Bone marrow (tissue), 2 donors: ENCODE measurements at places on chromosomes 3 and 15.

- DNase-seq, result no peak
These were observed 1.7 kb downstream of the FLNB start for GRCh38 chr3:58009749-58010535.

- no peak for DNase-seq
These were observed 17.9 kb upstream of the LRRK1 start for GRCh38 chr15:100901296-100901695.

GRCh38 chr3:112804021-112804420 is 42.6 kb downstream of the CD200R1L start:
- DNase-seq, result no peak

- DNase-seq, result no peak
These were observed 85.8 kb upstream of the RASGRP1 start for GRCh38 chr15:38650384-38650783.
